ENCODE measurements at places on chromosomes 2 and 18.

DNA sequence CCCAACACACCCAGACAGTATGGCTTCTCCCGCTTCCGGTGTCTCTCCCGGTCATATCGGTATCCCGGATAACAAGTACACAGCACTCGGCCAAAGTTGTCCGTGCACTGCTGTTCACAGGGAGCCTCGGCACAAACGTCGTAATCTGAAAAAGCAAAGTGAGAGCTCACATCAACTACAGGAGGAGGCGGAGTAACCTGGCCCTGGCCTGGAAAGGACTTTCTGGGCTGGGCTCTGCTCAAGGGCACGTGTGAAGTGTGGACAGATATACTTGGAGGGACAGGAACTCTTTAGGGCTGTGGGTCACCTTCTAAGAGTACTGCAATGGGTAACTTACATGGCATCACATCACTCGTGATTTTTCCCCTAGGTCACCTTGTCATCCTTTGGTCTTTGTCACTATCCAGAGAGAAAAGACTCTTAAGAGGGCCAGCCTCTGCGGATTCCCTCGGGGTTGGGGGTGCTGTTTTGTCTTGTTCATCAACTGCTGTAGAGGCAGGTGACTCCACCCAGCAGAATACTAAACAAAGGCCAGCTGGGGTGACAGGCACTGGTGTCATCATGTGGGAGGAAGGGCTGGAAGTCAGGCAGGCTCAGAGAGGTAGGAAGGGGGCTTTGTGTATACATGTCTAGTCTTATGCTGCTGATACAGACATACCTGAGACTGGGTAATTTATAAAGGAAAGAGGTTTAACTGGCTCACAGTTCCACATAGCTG, 110.6 kb upstream of the LMAN1 start:
- no peak for DNase-seq

- no peak for DNase-seq
Observed at GRCh38 chr2:229095472-229095871, 175.6 kb downstream of the PID1 start.

GRCh38 chr2:126657148-126657635, 1.2 kb downstream of the GYPC start:
- peak; percentile 93 for DNase-seq

- DNase-seq, result peak; percentile 47
Observed at GRCh38 chr2:241804326-241805229, 4.4 kb upstream of the NEU4 start.

GRCh38 chr2:142140434-142140845, 9.6 kb upstream of the LRP1B start:
- DNase-seq, result peak; percentile 29

DNA sequence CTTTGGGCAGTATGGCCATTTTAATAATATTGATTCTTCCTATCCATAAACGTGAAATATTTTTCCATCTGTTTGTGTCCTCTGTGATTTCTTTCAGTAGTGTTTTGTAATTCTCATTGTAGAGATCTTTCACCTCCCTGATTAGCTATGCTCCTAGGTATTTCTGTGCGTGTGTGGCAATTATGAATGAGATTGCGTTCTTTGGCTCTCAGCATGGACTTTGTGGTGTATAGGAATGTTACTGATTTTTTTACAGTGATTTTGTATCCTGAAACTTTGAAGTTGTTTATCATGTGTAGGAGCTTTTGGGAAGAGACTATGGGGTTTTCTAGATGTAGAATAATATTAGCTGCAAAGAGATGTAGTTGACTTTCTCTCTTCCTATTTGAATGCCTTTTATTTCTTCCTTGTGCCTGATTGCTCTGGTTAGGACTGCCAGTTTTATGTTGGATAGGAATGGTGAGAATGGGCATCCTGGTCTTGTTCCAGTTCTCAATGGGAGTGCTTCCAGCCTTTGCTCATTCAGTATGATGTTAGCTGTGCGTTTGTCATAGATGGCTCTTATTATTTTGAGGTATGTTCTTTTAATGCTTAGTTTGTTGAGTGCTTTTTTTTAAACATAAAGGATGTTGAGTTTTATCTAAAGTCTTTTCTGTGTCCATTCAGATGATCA, 27.0 kb upstream of the THUMPD2 start:
- DNase-seq, result peak; percentile 80

GRCh38 chr2:195741191-195741590, 84.2 kb downstream of the SLC39A10 start:
- DNase-seq, result peak; percentile 64

GRCh38 chr18:68847219-68847837, 49.4 kb downstream of the CCDC102B start:
- peak; percentile 50 for DNase-seq

GRCh38 chr2:205148755-205149154, 533.5 kb upstream of the NRP2 start:
- DNase-seq, result no peak

DNA sequence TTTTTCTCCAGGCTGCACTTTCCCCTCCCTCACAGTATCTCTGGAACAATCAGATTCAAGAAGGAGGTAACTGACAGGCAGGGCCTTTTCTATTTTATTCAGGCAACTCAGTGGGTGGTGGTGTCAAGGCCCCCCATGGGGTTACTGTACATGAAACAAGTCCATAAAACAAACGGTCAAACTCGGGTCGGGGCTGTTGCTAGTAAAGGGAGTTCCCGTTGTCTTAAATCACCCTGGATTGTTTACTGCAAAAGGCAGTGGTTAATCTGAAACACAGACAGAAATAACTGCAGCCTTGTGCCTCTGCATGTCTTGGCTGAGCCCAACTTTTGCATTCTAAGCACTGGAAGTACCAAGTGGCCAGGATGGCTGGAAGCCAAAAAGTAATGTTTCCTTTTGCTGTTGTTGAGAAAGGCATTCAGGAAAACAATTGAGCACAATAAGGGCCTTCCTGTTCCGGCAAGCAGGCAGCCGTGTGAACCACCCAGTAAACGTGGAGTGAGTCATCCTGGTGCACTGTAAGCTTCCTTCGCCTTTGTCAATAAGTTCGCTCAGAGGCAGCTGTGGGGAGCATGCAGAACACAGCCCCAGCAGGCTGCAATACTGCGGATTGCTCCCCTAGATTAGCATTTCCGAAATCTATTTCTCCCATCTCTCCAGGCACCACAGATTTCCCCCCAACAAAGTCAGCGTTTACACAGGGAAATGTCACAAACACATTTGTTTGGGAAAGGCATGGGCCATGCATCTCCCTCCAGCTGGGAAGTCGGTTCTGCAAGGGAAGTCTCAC, 149.6 kb downstream of the IRS1 start:
- peak; percentile 100 for DNase-seq

DNA sequence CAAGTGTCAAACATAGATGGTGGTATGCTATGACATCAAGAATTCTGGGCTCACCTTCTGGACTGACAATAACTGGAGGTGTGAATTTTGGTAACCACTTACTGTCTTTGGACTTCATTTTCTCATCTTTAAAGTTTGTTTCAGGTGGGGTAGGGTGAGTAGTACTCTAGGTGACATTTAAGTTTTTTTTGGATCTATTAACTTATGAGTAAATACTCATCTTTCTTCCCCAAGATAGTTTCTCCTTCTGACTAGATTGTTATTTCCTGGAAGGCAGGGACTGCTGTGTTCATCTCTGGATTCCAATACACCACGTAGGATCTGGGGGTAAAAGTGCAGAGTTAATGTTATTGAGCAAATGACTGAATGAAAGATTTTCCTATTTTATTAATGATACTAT, 55.9 kb downstream of the ICOS start:
- DNase-seq, result no peak

- no peak for DNase-seq
Observed at GRCh38 chr18:37805773-37806404, 240.3 kb upstream of the CELF4 start.

DNA sequence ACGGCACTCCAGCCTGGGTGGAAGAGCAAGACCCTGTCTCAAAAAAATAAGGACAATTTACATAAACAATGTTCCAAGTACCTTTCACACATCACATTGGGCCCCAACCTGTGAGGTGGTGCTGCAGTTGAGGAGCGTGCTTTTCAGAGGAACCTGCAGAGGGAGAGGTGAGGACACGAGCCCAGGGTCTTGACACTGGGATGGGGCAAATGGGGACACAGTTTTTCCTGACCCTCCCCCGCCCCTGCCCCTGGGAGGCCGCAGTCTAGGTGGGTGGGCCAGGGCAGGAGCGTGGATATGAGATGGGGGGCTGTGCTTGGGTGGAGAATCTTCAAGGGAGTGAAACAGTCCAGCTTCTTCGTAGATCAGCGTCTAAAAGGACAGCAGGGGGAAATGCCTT, 112.9 kb downstream of the SEPTIN10 start:
- DNase-seq, result no peak

DNA sequence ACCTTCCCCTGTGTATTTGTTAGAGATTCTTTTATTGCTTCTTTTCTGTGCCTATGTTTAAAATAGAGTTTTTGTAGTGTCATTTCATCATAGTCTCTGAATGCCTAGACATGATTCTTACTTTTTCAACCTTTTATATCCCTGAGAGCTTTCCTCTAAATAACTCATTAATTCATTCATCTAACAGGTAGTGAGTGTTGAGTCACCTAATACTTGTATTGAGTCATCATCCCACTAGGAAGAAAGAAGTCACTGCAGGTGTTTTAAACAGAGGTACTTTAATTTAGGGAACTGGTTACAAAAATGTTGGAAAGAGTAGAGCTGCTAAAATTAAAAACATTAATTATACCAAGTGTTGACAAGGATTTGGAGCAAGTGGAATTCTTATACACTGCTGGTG, 18.5 kb upstream of the NMS start:
- DNase-seq, result no peak

DNA sequence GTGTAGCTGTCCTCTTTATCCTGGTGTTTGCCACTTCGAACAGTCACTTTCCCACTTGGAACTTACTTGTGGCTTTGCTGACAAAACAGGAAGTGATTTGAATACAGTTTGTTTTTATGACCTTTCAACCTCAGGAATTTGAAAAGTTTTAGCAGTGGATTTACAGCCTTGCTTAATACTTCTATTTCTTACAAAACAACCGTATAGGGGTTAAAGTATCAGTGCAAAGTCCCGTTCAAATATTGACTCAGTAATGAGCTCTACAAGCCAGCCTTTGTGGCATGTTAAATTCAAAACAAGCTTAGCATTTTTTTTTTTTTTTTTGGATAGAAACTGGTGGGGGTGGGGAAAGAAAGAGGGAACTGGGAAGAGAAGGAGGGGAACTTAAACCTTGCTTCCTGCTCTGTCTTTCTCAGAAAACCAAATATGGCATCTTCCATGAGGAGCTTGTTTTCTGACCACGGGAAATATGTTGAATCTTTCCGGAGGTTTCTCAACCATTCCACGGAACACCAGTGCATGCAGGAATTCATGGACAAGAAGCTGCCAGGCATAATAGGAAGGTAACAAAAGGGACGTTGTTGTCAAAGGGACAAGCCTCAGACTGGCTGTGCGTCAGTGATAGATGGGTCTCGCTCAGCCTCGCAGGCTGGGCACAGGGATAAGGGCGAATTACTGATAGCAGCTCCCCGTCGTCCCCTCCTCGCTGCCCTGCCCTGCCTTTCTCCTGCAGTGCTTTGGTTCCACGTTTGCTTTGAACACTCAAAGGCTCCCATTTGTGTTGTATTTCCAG, at the start of gene HNMT:
TSS of gene HNMT (plus strand) at position 408 of the 793 bp plus-strand sequence. CDS start at position 427, 19 bp downstream.
- DNase-seq, result peak; percentile 90

DNA sequence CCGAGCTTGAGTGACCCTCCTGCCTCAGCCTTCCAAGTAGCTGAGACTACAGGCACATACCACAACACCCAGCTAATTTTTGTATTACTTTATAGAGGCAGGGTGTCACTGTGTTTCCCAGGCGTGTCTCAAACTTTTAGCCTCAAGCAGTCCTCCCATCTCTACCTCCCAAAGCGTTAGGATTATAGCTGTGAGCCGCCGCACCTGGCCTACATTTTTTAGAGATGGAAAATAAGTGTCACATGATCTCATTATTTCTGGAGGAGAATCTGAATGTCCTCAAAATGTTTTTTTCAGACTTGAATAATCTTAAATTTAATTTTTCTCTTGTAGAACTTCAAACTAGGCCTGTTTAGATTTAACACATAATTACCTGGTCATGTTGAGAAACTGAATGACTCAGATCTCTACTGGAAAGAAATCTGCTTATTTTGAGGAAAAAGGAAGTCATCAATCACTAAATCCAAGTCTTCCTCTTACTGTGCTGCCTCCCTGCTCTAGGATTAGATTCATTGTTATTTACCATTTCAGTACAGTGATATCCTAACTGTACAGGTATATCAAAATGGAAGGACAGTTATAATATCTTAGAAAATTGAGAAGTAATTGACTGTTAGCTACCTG, 92.4 kb downstream of the COX7A2L start:
- peak; percentile 29 for DNase-seq

Measured in iris pigment epithelial cell (primary cell).